ENCODE measurements at places on chromosomes 2 and 18.

GRCh38 chr2:186827411-186827810 is 21.6 kb downstream of the ZSWIM2 start:
- no peak for DNase-seq
- H3K27me3 ChIP-seq = no peaks in the 10 kb centered on the region
- no peak overlapping the region for H3K4me3 ChIP-seq
- no peak overlapping the region for H3K27ac ChIP-seq

GRCh38 chr2:224669449-224669848 is 46.7 kb downstream of the CCDC195 start:
- H3K27me3 ChIP-seq = no peaks in the 10 kb centered on the region
- no peaks in the 10 kb centered on the region for H3K36me3 ChIP-seq
- H3K27ac ChIP-seq = no peak overlapping the region
- no peak for DNase-seq
- H3K4me1 ChIP-seq = no peaks in the 10 kb centered on the region

- H3K27ac ChIP-seq = peak overlapping the region; percentile 88
- no peaks in the 10 kb centered on the region for H3K36me3 ChIP-seq
- DNase-seq = peak; percentile 82
- H3K27me3 ChIP-seq = no peaks in the 10 kb centered on the region
- peak overlapping the region; percentile 17 for H3K4me3 ChIP-seq
These were observed 26.5 kb upstream of the IGFBP2 start for GRCh38 chr2:216606551-216607276.

GRCh38 chr2:98025481-98026037 is 29.8 kb upstream of the TMEM131 start:
- H3K4me1 ChIP-seq = peaks cover 9% of the 10 kb centered on the region
- H3K27me3 ChIP-seq = no peaks in the 10 kb centered on the region
- no peak for DNase-seq
- no peak overlapping the region for H3K4me3 ChIP-seq

GRCh38 chr18:72410399-72410798 is 133.7 kb downstream of the CBLN2 start:
- no peaks in the 10 kb centered on the region for H3K27me3 ChIP-seq
- H3K27ac ChIP-seq = no peak overlapping the region
- DNase-seq = no peak

DNA sequence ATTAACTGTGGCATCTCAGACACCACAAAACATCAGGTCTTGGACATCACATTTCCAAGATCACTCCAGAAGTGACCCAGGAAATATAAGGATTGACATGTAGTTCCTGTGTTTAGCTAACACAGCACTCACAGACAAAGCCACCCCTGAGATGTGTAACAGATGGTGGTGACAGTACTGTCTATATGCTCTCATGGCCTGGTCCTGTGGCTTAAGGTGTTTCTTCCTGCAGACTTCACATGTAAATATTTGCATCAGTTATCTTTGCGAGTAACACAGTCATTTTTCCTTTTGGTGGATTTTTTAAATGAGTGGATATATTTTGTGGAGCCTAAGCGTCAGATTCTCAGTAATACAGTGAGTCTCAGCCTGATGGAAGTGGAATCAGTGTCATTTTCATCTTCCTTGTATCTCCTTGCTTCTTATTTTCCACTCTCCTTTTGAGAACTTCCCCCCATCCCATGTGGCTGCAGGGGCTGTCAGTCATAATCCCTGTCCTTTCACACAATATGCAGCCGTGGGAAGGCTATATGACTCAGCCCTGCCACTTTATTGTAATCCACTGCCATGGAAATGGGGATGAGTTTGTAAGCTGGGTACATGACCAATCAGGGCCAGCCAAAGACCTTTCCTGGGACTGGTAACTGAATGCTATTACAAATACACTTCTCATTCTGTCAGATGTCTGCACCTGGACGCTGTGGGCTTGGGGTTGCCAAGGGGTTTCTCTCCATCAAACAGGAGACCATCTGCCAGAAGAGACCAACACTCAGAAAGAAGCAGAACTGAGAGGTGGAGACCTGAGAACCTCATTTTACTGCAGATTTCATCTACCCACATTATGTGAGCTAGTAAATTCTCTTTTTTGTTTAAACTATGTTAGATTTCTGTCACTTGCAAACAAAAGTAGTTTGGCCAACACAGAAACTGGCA is 74.3 kb downstream of the ICOS start:
- H3K27ac ChIP-seq = no peak overlapping the region
- H3K4me3 ChIP-seq = no peak overlapping the region
- no peaks in the 10 kb centered on the region for H3K27me3 ChIP-seq
- peaks cover 13% of the 10 kb centered on the region for H3K4me1 ChIP-seq

DNA sequence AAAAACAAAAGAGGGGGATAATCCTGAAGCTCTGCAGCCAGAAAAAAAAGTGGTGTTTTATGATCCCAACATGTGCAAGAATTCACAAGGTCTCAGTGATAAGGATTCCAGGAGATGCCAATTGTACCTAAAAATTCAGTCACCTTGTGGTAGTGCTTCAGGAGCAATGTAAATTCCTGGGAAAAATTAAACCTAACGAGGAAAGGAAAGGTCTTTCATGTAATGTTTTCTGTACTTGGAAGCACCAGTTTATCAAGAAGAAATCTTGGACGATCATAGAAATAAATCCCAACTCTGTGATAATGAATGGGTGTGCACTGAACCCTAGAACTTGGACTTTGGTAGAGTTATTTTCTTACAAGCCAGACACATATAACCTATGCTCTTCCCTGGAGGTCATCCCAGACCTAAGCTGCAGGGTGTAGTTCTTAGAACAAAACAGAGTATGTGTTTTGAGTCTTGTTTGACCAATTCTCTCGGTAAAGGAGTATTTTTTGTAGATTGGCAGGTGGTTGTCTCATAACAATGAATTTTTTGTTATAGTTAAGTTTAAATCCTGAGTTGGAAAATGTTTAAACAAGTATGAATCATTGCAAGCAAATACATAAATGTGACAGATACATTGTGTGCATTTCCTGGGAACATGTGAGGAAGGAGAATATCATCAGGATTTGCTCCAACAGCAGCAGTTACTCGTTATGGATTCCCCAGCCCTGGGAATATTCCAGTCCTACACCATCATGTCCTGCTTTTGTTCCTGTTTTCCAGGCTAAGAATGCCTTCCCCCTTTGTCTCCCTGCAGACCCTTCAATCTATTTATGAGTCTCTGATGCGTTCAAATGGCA is 224.6 kb downstream of the NAPG start:
- no peaks in the 10 kb centered on the region for H3K4me1 ChIP-seq
- no peak overlapping the region for H3K4me3 ChIP-seq
- no peaks in the 10 kb centered on the region for H3K27me3 ChIP-seq
- no peak overlapping the region for H3K27ac ChIP-seq

GRCh38 chr2:218432676-218433365 is 13.9 kb downstream of the VIL1 start:
- H3K27ac ChIP-seq = no peak overlapping the region
- H3K27me3 ChIP-seq = no peaks in the 10 kb centered on the region
- no peaks in the 10 kb centered on the region for H3K4me1 ChIP-seq
- no peaks in the 10 kb centered on the region for H3K36me3 ChIP-seq
- no peak for DNase-seq

GRCh38 chr2:168130346-168130745 is 117.0 kb downstream of the STK39 start:
- DNase-seq = no peak
- H3K27me3 ChIP-seq = no peaks in the 10 kb centered on the region
- H3K27ac ChIP-seq = no peak overlapping the region
- H3K36me3 ChIP-seq = peaks cover 12% of the 10 kb centered on the region
- H3K4me3 ChIP-seq = no peak overlapping the region
- H3K4me1 ChIP-seq = no peaks in the 10 kb centered on the region

DNA sequence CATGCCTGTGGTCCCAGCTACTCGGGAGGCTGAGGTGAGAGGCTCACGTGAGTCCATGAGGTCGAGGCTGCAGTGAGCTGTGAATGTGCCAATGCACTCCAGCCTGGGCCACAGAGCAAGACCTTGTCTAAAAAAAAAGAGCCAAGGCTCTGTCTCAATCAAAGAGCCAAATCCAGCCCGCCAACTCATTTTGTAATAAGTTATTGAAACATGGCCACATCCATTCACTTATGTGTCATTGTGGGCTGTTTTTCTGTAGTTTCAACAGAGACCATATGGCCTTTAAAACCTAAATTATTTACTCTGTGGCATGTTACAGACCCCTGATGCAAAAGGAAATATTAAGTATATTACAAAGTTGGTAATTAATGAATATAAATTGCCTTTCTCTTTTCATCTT is 60.8 kb downstream of the GPR39 start:
- no peaks in the 10 kb centered on the region for H3K27me3 ChIP-seq
- H3K4me3 ChIP-seq = no peak overlapping the region
- no peak for DNase-seq
- no peaks in the 10 kb centered on the region for H3K36me3 ChIP-seq
- no peak overlapping the region for H3K27ac ChIP-seq
- H3K4me1 ChIP-seq = no peaks in the 10 kb centered on the region

- H3K27ac ChIP-seq = no peak overlapping the region
- no peaks in the 10 kb centered on the region for H3K27me3 ChIP-seq
- no peaks in the 10 kb centered on the region for H3K4me1 ChIP-seq
- no peak overlapping the region for H3K4me3 ChIP-seq
These were observed 18.9 kb downstream of the KRTCAP3 start for GRCh38 chr2:27461118-27461517.

GRCh38 chr2:40127890-40128557 is 323.9 kb downstream of the SLC8A1 start:
- H3K27me3 ChIP-seq = no peaks in the 10 kb centered on the region
- no peak for DNase-seq
- H3K27ac ChIP-seq = no peak overlapping the region
- H3K4me1 ChIP-seq = peaks cover 13% of the 10 kb centered on the region

- no peak overlapping the region for H3K4me3 ChIP-seq
- peaks cover 10% of the 10 kb centered on the region for H3K36me3 ChIP-seq
- no peak overlapping the region for H3K27ac ChIP-seq
- no peaks in the 10 kb centered on the region for H3K27me3 ChIP-seq
- no peak for DNase-seq
These were observed 50.1 kb downstream of the THUMPD2 start for GRCh38 chr2:39728941-39729351.

GRCh38 chr2:125085904-125086303 is 1060.8 kb downstream of the CNTNAP5 start:
- H3K27me3 ChIP-seq = no peaks in the 10 kb centered on the region
- no peak for DNase-seq
- H3K27ac ChIP-seq = no peak overlapping the region

GRCh38 chr2:235500761-235501672 is 7.2 kb downstream of the AGAP1 start:
- H3K27me3 ChIP-seq = peaks cover 59% of the 10 kb centered on the region
- H3K4me1 ChIP-seq = peaks cover 1% of the 10 kb centered on the region
- no peak overlapping the region for H3K27ac ChIP-seq
- H3K4me3 ChIP-seq = no peak overlapping the region
- H3K36me3 ChIP-seq = no peaks in the 10 kb centered on the region
- no peak for DNase-seq

- no peak overlapping the region for H3K27ac ChIP-seq
- no peaks in the 10 kb centered on the region for H3K4me1 ChIP-seq
- DNase-seq = no peak
- H3K27me3 ChIP-seq = peaks cover 19% of the 10 kb centered on the region
- H3K36me3 ChIP-seq = no peaks in the 10 kb centered on the region
These were observed 34.4 kb upstream of the PDIA6 start for GRCh38 chr2:10847008-10847407.
